ENCODE measurements at places on chromosomes 5 and 9.

- no peak for DNase-seq
Measured at GRCh38 chr5:180785794-180786221, 16.8 kb downstream of the MGAT1 start.

- DNase-seq, result no peak
Measured at GRCh38 chr5:170405817-170406216, 16.6 kb upstream of the KCNMB1 start.

- DNase-seq, result no peak
Measured at GRCh38 chr5:119996128-119996527, 366.8 kb downstream of the FAM170A start.

DNA sequence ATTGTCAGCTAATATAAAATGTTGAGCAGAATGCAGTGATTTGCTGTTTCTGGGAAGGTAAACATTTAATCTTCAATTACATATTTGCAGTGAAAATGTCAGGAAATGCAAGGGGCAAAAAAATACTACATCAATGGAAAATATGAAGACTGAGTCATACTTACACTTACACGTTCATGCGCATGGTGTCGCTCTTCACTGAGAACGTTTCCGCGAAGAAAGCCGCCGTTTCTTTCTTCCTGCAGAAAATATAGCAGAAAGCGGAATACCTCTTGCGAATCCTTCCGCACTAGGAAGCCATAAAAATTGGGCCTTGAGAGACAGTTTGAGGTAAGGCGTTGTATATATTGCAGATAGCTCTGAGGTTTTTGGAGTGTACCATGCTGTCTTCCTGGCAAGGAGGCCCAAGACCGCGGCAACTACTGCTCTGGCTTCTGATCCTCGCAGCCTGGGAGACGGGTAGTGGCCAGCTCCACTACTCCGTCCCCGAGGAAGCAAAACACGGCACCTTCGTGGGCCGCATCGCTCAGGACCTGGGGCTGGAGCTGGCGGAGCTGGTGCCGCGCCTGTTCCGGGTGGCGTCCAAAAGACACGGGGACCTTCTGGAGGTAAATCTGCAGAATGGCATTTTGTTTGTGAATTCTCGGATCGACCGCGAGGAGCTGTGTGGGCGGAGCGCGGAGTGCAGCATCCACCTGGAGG is at the start of gene PCDHA13:
Gene PCDHA13 (plus strand): TSS at position 236 of the 702 bp plus-strand sequence. CDS start 145 bp downstream, at position 381.
- DNase-seq, result no peak

DNA sequence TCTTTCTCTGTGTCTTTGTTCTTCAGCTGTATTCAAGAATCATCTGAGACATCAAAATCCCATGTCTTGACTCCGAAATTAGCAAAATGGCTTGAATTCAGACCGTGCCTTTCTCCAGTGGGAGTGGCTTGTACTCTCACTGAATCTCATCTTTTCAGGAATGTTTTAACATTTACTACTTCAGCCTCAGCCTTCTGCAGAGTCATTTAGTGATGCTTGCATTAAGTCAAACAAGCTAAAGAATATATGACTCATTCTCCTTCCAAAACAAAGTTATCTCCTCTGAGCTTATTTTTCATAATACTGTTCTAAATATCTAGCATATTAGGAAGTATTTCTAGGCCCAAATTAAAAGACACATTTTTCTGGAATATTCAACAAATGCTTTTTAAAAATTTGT is 205.3 kb downstream of the CDH10 start:
- no peak for DNase-seq

GRCh38 chr9:125747765-125748445 is 732 bp downstream of the PBX3 start:
- DNase-seq, result peak; percentile 13

GRCh38 chr9:107759823-107760166 is 270.2 kb upstream of the KLF4 start:
- no peak for DNase-seq

- DNase-seq, result no peak
Measured at GRCh38 chr9:96171728-96172127, 130.2 kb downstream of the HSD17B3 start.

GRCh38 chr9:125908136-125908535 is 161.0 kb downstream of the PBX3 start:
- DNase-seq, result no peak

GRCh38 chr5:68898951-68899471 is 194.8 kb upstream of the SLC30A5 start:
- no peak for DNase-seq

GRCh38 chr9:137076636-137077009 is 694 bp upstream of the UAP1L1 start:
- DNase-seq, result no peak

DNA sequence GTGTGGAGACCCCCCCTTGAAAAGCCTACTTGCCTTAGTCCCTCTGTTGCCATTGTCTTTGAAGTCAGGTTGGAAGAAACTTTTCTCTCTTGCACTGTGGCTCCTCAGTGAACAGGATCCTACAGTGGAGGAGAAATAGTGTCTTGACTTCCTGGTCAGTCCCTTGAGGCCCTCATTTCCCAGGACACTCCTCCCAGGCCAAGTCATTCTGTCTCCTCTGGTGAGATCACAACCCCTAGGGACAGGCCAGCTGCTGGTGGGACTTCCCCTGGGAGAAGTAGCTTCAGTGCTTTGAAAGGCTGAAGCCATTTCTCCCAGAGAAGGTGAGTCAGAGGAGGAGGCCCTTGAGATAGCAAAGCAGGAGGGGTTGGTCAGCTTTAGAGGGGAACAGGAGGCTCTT is 10.1 kb upstream of the GRIA1 start:
- no peak for DNase-seq

- no peak for DNase-seq
Measured at GRCh38 chr5:180437336-180437735, 56.8 kb upstream of the CNOT6 start.

- DNase-seq, result no peak
Measured at GRCh38 chr5:173630724-173631365, 14.4 kb upstream of the BOD1 start.

DNA sequence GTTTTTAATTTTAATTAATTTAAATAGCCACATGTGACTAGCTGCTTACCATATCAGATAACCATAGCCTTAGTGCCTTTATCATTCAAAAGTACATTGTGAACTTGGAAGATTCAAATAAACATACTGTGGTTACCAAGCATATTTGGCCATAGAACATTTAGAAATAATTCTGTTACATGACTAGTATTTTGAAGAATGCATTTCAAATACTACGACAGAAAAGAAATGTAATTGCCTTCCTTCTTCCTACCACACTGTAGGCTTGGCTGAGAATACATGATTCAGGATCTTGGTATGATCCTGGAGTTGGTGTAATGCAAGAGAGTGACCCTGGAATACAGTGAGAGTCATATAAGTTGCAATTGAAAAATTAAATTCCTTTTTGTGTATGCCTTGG is 109.7 kb upstream of the PCA3 start:
- no peak for DNase-seq

DNA sequence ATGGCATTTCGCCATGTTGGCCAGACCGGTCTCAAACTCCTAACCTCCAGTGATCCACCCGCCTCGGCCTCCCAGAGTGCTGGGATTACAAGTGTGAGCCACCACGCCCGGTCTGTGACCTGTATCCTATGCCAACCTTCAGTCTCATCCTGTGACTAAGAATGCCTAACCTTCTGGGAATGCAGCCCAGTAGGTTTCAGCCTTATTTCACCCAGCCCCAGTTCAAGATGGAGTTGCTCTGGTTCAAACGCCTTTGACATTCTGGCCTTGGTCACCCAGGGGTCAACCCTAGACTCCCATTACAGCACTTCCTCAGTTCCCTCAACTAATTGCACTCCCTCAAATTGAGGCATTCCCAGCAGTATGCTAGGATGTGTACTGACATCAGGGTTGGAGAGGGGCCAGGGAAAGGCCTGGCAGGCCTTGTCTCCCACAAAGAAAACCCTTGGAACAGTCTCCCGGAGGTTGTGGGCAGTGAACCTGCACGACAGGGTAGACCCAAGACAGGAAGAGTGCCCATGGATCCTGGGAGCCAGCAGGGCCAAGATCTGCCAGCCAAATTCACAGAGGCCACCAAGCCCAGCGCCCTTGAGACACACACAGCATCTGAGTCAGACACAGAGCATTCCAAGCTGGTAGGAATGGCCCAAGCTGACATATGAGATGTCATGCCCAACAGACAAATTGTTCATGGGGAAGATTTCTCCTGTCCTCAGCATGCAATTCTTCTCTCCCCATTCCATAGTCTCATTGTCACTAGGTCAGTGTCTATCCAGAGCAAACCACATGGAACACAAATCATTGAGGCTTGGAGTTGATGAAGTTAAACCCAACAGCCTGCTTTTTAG is 24.9 kb upstream of the SMU1 start:
- DNase-seq, result no peak

- DNase-seq, result no peak
Measured at GRCh38 chr9:78781681-78782080, 484.8 kb downstream of the PSAT1 start.

DNA sequence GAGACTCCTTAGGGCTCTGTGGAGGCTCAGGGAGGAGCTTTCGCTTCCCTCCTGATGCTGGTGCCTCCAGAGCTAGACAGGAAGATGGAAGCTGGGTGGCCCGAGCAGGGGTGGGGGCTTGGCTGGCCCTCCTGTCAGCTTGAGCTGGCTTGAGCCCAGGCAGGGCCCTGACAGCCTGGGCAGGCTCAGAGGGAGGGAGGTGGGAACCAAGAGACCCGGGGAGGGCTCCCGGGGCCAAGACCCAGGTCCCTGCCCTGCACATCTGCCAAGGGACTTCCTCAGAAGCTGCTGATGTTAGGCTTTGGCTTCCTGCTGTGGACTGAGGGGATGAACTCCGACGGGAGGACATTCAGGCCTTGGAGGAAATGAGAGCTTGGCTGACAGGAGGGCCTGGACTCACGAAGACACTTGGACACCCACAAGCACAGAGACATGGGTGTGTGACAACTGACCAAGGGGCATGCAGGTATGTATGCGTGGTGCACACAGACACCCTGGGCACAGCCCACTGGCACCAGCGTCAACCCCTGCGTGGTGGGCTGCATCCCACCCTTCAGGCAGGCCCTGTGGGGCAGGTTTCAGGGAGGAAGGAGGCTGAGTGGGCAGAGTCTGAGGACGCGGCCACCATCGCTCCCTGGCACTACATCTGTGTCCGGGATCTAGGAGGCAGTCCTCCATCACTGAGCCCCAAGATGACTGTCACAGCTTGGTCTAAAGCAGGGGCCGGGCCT is 1.7 kb upstream of the LTC4S start:
- DNase-seq, result no peak

DNA sequence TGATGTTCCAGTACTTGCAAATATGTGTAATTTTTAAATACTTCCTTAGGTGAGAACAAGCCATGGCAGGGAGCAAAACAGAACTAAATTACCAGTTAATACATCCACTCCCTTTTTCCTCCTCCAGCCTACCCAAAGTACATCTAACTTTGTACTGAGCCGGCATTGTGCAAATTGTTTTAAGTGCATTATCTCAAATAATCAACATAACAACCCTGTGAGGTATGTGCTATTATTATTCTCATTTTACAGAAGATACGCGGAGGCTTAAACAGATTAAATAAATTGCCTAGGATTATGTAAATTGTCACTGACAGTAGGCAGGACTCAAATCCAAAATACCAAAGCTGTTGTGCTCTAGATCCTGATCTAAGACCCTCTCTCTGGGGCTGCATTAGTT is 55.5 kb upstream of the KLF4 start:
- no peak for DNase-seq

DNA sequence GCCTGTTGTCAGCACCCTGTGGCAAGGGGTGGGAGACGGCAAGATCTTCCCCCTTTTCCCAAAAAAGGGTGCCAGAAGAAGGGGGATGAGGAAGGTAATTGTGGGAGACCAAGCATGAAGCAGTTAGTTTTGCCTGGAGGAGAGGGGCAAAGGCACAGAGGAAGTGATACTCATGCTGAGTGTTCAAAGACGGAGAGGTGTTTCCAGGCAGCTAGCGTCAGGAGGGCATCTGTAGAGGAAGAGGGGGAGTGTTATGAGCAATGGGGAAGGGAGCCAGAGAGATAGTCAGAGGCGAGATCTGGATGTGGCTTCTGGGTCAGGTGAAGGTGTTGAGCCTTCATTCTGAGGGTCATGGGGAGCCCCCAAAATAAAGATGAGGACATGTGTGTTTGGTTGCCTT is 26.9 kb upstream of the ADAM19 start:
- no peak for DNase-seq

GRCh38 chr9:88871669-88872068 is 119.6 kb upstream of the S1PR3 start:
- DNase-seq, result no peak

DNA sequence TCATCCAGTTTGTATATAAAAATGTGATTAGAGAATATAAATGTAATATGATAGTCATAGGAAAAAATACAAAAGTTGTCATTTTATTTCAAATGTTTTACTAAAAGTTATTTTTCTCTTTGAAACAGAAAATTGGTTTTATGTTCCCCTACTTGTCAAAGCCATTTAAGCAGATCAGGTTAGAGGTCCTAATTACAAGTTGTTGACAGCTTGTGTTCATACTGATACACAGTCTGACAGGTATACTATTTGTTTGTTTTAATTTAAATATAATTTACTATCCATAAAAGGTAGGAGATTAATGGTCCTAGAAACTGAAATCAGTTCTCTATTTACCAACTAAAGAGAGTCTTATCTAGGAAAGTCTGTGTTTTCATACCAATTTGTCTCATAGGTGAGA is 250.4 kb upstream of the TMEM161B start:
- no peak for DNase-seq

DNA sequence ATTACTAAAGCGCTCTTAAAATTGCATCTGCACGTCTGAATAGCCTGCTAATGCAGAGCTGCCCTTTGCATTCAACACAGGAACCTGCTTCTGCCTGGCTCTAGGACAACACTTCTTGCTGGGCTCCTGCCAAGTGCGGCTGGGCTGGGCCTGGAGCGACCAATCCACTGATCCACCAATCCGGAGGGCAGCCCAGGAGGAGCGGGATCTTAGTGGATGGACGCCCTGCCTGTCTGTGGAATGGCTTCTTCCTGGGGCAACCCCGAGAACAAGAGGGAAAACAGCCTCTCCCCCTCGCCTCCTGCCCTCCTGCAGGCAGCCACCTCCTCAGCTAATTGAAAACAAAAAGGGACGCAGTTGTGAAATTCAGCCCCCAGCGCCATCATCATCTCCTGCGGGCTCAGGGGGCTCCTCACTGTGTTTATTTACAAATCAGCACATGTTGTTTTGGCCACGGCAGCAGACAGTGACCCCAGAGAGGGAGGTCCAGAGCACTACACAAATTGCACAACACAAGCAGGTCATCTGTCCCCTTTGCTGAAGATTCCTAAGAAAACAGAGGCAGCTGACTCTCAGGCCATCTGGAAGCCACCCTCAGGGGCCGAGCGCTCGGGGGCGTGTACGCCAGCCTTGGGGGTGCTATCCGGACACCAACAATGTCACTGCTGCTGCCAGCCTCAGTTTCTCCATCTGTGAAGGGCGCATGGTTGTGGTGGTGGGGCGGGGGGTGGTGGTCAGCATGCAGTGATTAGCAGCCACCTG is 57.3 kb downstream of the GADD45G start:
- no peak for DNase-seq

GRCh38 chr9:35110327-35110761 is 5.3 kb downstream of the ATOSB start:
- DNase-seq, result no peak
